Heart right ventricle (tissue), 16 donors: ENCODE measurements at places on chromosomes 6 and 20. TPM values are rescaled to one million over a fixed set of nuclear protein-coding genes. Genes with fewer than 3 reads are reported as not detected.

GRCh38 chr6:37095997-37096396 lies 74.0 kb upstream of the PIM1 start:
- no peaks in the 10 kb centered on the region for H3K27me3 ChIP-seq
- H3K36me3 ChIP-seq, result no peaks in the 10 kb centered on the region
- no peaks in the 10 kb centered on the region for H3K4me1 ChIP-seq
- no peak overlapping the region for H3K27ac ChIP-seq
- no peak overlapping the region for H3K4me3 ChIP-seq
- DNase-seq, result no peak

DNA sequence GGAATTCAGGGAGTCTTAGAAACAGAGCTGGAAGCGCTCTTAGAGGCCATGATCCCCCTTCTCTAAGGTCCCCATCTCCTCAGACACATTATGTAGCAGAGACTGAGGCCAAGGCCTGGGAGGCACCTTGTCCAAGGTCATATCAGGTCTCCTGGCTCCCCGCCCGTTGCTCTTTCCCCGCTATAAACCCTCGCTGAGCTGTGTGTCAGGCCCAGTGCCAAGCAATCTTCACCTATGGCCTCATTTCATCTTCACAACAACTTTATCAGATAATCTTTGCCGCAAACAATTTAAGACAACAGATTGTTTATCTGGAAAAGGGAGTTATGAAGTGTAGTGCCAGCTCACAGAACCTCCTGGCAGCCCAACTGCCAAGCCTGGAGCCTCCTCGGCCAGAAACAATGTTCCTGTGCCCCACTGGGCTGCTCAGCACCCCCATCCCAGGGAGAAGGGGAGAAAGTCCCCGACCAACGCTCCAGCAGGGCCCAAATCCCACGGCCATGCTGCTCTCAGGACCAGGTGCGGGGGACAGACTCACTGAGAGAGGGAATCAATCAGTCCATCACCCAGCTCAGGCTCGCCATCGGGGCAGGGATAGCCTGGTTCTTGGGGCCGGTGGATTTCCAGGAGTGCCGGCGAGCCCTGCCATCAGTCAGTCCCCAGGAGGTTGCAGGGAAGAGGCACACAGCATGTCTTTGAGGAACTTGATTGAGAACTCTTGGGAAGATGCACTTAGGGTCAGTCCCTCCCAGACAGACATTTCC lies 16.9 kb upstream of the FANCE start:
- no peak overlapping the region for H3K4me3 ChIP-seq
- H3K4me1 ChIP-seq, result peaks cover 7% of the 10 kb centered on the region
- DNase-seq, result peak; percentile 61
- H3K36me3 ChIP-seq, result no peaks in the 10 kb centered on the region

- H3K27ac ChIP-seq, result no peak overlapping the region
- no peaks in the 10 kb centered on the region for H3K4me1 ChIP-seq
- no peaks in the 10 kb centered on the region for H3K27me3 ChIP-seq
- no peaks in the 10 kb centered on the region for H3K36me3 ChIP-seq
Observed at GRCh38 chr6:21158149-21158548, 435.4 kb upstream of the SOX4 start.

DNA sequence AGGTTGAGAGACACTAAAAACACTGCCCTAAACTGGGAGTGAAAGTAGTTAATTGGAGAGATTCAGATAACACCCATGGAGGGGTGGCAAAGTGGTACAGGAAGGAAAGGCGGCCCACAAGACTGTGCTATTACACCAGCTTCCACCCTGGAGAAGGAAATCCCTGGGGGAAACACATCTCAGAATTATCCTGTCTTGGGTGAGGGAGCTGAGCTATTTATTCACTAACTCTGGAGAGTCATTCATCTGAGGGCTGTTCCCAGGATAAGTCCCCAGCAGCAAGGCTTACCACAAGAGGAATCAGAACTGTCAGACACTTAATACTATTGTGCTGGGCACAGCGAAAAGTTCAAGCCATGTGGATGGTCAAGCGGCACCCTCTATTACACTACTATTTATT lies 9.9 kb downstream of the TBCC start:
- no peaks in the 10 kb centered on the region for H3K4me1 ChIP-seq
- H3K4me3 ChIP-seq, result no peak overlapping the region
- no peak overlapping the region for H3K27ac ChIP-seq
- H3K36me3 ChIP-seq, result no peaks in the 10 kb centered on the region

DNA sequence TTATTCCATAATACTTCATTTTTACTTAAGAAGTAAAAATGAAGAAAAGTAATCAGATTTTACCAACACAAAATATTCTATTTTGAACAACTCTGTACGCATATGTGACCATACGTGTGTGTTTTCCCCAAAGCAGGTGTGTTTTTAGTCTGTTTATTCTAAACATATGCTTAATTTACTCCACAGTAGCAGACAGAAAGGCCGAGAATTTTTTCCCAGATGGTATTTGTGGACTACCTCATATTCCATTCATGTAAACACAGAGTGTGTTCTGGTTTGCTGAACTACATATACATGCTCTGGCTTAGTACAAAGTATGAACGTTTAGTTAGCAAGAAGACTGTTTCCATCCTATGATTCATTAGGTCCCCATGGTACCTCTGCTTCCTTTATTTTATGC lies 233.3 kb upstream of the RUNX2 start:
- H3K27me3 ChIP-seq, result no peaks in the 10 kb centered on the region
- H3K4me1 ChIP-seq, result no peaks in the 10 kb centered on the region
- no peak overlapping the region for H3K27ac ChIP-seq
- no peaks in the 10 kb centered on the region for H3K36me3 ChIP-seq
- no peak for DNase-seq

DNA sequence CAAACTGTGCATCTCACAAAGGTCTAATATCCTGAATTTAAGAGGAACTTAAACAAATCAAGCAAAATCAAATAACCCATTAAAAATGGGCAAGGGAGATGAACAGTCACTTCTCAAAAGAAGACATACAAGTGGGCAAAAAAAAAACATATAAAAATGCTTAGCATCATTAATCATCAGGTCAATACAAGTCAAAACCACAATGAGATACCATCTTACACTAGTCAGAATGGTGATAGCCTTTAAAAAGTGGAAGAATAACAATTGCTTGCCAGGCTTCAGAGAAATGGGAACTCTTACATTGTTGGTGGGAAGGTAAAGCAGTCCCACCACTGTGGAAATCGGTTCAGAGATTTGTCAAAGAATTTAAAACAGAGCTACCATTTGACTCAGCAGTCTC lies 646.7 kb upstream of the PTCHD4 start:
- no peaks in the 10 kb centered on the region for H3K27me3 ChIP-seq
- H3K4me3 ChIP-seq, result no peak overlapping the region
- no peaks in the 10 kb centered on the region for H3K4me1 ChIP-seq
- DNase-seq, result no peak
- no peaks in the 10 kb centered on the region for H3K36me3 ChIP-seq

GRCh38 chr20:43748274-43748673 lies 21.5 kb upstream of the GTSF1L start:
- H3K4me1 ChIP-seq, result no peaks in the 10 kb centered on the region
- no peak for DNase-seq
- no peak overlapping the region for H3K27ac ChIP-seq
- H3K36me3 ChIP-seq, result no peaks in the 10 kb centered on the region

- no peak overlapping the region for H3K4me3 ChIP-seq
- no peaks in the 10 kb centered on the region for H3K4me1 ChIP-seq
- no peak overlapping the region for H3K27ac ChIP-seq
- H3K27me3 ChIP-seq, result peaks cover 12% of the 10 kb centered on the region
- DNase-seq, result no peak
Observed at GRCh38 chr20:61777773-61778494, 287.7 kb downstream of the TAF4 start.

GRCh38 chr6:89481695-89482094 lies 48.7 kb downstream of the ANKRD6 start:
- H3K4me3 ChIP-seq, result no peak overlapping the region
- no peak for DNase-seq
- peak overlapping the region; percentile 77 for H3K27ac ChIP-seq
- no peaks in the 10 kb centered on the region for H3K36me3 ChIP-seq
- peaks cover 44% of the 10 kb centered on the region for H3K4me1 ChIP-seq

- H3K27ac ChIP-seq, result no peak overlapping the region
- H3K27me3 ChIP-seq, result no peaks in the 10 kb centered on the region
- H3K4me3 ChIP-seq, result no peak overlapping the region
- no peaks in the 10 kb centered on the region for H3K36me3 ChIP-seq
Observed at GRCh38 chr6:25488156-25488555, 163.9 kb upstream of the SCGN start.

GRCh38 chr6:88761237-88762031 lies 202.0 kb downstream of the RNGTT start:
- no peaks in the 10 kb centered on the region for H3K4me1 ChIP-seq
- no peak overlapping the region for H3K4me3 ChIP-seq
- H3K36me3 ChIP-seq, result no peaks in the 10 kb centered on the region
- H3K27me3 ChIP-seq, result no peaks in the 10 kb centered on the region
- no peak overlapping the region for H3K27ac ChIP-seq

DNA sequence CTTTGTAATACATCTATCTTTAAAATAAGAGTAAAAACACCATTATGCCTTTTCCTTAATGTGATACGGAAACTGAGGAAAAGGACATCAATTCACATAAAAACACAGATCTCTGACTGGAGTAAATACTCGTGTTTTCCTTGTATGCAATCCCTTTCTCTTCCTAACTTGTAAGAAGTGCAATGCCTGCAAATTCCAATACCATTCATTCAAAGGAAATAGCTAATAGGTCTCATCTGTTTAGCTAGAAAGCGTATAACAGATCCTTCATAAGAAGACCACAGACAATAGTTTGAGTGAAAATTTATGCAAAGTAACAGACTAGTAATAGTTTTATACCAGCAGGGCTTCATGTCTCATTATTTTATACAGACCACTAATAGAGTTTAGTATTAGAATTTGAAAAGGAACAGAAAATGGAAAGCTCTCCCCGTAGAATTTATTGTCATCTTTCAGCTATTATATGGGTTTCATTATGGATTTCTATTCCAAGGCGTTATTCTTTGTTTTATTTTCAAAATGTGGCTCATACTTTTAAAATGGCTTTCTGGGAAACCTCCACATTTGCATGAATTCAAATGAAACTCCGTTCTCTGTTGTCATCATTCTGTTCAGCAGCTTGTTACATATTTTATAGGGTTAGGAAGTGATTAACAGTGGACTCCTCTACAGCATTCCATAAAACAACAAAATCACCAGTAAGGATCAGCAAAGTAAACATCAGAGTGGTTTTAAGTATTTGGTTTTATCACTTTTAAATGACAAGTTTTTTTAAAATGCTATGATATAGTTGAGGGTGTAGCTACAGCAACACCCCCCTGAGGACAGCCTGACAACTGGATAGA lies 186.7 kb downstream of the BTBD9 start:
- no peaks in the 10 kb centered on the region for H3K36me3 ChIP-seq
- H3K27ac ChIP-seq, result no peak overlapping the region
- no peaks in the 10 kb centered on the region for H3K27me3 ChIP-seq
- no peak for DNase-seq
- H3K4me3 ChIP-seq, result no peak overlapping the region
- no peaks in the 10 kb centered on the region for H3K4me1 ChIP-seq

- no peak overlapping the region for H3K4me3 ChIP-seq
- no peak overlapping the region for H3K27ac ChIP-seq
- H3K27me3 ChIP-seq, result no peaks in the 10 kb centered on the region
Observed at GRCh38 chr6:47701363-47701762, 3.0 kb downstream of the ADGRF4 start.

DNA sequence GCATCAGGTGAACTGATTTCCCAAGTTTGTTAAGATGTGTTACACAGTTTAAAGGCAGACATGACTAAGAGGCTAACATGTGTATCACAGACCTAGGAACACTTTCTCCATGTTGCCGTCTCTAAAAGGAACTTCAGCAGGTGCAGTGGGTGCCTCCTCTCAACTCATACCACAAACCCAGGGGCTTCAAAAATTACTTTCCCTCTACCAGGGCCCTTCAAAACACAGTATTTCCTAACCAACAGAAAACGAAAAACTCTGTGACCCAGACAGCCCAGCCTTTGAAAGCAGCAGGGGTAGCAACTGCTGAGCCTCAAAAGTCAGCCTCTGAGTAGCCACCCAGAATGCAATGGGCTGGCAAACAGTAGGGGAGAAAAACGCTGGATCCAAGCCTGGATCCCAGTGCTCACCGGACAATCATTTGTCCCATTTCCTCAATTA lies 28.5 kb downstream of the B4GALT5 start:
- H3K4me1 ChIP-seq, result peaks cover 14% of the 10 kb centered on the region
- no peak overlapping the region for H3K27ac ChIP-seq
- H3K4me3 ChIP-seq, result no peak overlapping the region
- DNase-seq, result no peak

- no peaks in the 10 kb centered on the region for H3K36me3 ChIP-seq
- no peak overlapping the region for H3K27ac ChIP-seq
- peaks cover under 1% of the 10 kb centered on the region for H3K4me1 ChIP-seq
- DNase-seq, result no peak
- no peak overlapping the region for H3K4me3 ChIP-seq
Observed at GRCh38 chr6:137266309-137266586, 47.1 kb upstream of the IFNGR1 start.

GRCh38 chr20:10443936-10444335 lies 8.8 kb downstream of the SLX4IP start:
- no peaks in the 10 kb centered on the region for H3K4me1 ChIP-seq
- no peak overlapping the region for H3K4me3 ChIP-seq
- DNase-seq, result no peak
- no peaks in the 10 kb centered on the region for H3K36me3 ChIP-seq

DNA sequence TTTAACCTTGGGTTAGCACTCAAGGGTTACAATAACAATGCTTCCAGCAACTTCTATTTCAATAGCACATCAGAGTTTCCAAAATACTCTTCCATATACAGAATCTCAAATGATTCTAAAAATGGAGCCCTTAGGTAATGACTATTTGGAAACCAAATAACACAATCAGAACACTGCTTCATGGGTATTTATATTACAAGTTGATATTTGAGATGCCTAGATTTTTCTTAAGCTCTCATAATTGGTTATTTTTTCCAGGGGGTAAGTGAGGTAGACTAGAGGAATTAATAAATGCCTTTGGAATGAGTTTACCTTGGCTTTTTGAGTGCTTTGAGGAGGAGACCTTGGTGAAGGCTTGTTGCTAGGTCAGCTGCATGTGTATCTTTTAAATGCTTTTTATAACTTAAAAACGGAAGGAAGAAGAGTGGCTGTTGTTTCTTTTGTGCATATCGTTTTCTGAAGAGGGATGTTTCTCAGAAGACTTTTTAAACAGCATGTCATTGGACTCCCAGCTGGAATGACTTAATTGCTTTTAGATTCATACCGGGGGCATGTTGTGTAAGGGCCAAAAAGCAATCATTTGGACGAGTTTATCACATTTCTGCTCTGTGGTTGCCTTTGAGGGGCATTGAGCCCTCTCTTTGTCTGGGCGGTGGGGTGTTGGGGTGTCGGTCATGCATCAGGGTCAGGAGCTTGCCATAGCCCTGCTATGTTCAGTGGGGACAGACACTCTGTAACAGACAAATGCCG lies 186.0 kb downstream of the DTNBP1 start:
- H3K4me1 ChIP-seq, result peaks cover 49% of the 10 kb centered on the region
- H3K27me3 ChIP-seq, result no peaks in the 10 kb centered on the region
- DNase-seq, result no peak
- H3K36me3 ChIP-seq, result no peaks in the 10 kb centered on the region
- no peak overlapping the region for H3K4me3 ChIP-seq
- H3K27ac ChIP-seq, result peak overlapping the region; percentile 69

The DCDC2 gene
- not detected for polyA plus RNA-seq

The IRAK1BP1 gene
- 5.4 TPM for polyA plus RNA-seq

The TMEM74B gene
- polyA plus RNA-seq, result 17.5 TPM

The OPN5 gene
- polyA plus RNA-seq, result 0.35 TPM

The FRMD1 gene
- polyA plus RNA-seq, result 0.12 TPM

The APCDD1L gene
- 0.25 TPM for polyA plus RNA-seq

The LAMA5 gene
- polyA plus RNA-seq, result 358 TPM

The MED20 gene
- 11.0 TPM for polyA plus RNA-seq

The TOMM6 gene
- 135 TPM for polyA plus RNA-seq

The PHACTR1 gene
- 17.0 TPM for polyA plus RNA-seq
